ENCODE measurements at places on chromosomes 16 and 17.

GRCh38 chr17:37726891-37727675, 17.8 kb downstream of the HNF1B start:
- DNase-seq, result no peak

DNA sequence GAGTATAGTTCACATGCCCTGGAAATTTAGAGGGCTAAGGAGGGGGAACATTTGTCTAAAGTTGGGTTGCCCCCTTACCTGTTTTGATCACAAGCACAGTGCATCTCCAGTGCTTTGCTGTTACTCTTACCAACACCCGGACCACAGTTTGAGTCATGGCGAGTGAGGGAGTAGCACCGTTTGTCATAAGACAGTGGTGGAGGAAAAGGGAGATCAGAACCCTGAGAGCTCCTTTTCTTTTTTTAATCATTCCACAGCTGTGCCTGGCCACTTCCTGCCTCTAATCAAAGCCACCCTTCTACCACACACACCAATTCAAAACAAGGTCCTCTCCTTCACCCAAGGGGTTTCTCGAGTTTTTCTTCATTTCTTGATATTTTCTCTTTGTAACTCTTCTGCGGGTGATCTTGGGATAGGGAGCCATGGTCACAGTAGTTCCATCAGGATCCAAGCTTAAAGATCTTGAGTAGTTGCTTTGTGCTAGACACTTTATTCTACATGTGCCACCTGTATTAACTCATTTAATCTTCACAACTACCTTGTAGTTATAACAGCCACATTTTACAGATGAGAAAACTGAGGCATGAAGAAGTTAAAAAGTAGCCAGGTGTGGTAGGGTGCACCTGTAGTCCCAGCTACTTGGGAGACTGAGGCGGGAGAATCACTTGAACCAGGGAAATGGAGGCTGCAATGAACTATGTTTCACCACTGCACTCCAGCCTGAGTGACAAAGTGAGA, 5.0 kb upstream of the MYL4 start:
- no peak for DNase-seq

GRCh38 chr16:66240631-66241395, 125.7 kb upstream of the CDH5 start:
- no peak for DNase-seq

- no peak for DNase-seq
These were observed 10.0 kb upstream of the PECAM1 start for GRCh38 chr17:64400642-64401041.

DNA sequence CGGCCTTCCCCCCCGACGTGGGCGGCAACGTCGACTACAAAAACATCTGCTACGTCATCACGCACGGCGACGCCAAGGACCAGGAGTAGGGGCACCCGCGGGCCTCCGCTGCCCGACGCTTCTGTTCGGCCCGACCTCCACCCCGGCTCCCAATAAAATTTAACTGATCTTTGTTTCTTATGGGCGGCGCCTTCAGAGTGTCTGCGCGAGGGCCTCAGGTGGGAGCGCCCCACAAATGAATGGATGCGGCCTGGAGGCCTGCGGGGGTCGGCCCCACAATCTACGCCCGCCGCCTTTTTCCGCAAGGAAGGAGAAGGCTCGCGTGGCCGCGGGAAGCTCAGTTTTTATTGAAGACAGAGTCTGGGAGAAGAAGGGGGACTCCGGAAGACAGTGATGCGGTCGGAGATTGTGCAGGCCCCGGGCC, 3.2 kb downstream of the MYL11 start:
- DNase-seq, result peak; percentile 97

GRCh38 chr17:54883939-54884338, 16.7 kb upstream of the TOM1L1 start:
- DNase-seq, result no peak

All from head of caudate nucleus (tissue), 42 donors.